Psoas muscle (tissue), 8 donors: ENCODE measurements at places on chromosomes 7 and 10.

DNA sequence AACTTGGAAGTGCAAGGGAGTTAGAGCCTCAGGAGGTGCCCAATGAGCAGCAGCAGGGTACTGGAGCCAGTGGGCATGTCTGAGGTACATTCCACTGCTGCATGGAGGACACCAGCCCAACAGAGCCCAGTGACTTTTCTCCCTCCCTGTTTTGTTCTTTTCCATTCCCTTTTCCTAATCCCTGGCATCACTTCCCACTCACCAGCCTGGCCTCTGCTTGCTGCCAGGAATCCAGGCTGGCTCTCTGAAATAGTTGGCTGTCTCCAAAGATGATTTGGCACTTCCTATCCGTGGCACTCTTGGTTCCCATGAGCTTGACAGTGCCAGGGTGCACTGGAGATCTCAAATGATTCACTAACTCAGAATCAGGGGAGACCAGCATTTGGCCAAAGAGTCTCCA, 97.7 kb upstream of the ZPBP start:
- DNase-seq = no peak

DNA sequence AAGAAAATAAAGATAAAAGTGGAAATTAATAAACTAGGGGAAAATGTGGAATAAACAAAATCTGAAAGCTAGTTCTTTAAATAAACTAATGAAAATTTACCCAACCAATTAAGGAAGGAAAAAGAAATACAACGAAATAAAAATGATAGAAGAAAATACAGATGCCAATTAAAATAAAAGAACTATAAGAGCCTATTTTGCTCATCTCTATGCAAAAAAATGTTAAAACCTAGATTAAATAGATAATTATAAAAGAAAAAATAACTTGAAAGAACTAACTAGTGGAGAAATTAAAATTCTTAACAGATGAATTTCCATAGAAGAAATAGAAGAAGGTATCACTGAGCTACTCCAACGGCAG, 32.7 kb downstream of the PKD1L1 start:
- DNase-seq = no peak

DNA sequence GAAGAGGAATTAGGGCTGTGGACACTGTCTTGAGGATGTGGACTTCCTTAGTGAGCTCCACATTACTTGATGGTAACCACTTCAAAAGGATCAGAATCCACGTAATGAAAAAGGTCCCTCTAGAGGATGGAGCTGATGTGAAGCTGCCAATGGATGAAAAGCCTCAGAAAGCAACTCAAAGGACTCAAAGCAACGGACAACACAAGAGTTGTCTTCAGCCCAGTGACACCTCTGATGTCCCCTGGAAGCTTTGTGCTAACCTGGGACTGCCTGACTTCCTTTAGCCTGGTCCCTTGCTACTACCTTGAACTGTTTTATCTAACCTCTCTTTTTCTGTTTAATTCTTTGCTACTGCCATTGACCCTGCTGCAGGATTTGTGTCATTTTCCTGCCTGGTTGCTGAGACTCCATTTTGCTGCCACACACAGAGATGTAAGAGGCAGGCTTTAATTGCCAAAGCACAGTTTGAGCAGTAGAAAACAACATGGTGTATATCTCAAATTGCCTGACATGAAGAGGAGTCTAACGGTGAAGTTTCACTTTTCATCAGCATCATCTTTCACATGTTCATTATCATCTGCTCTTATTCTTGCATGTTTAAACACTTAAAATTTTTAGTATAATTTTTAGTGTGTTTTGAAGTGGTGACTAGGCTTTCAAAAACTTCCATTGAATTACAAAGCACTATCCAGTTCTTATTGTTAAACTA, 11.1 kb upstream of the SGCE start:
- DNase-seq = no peak

DNA sequence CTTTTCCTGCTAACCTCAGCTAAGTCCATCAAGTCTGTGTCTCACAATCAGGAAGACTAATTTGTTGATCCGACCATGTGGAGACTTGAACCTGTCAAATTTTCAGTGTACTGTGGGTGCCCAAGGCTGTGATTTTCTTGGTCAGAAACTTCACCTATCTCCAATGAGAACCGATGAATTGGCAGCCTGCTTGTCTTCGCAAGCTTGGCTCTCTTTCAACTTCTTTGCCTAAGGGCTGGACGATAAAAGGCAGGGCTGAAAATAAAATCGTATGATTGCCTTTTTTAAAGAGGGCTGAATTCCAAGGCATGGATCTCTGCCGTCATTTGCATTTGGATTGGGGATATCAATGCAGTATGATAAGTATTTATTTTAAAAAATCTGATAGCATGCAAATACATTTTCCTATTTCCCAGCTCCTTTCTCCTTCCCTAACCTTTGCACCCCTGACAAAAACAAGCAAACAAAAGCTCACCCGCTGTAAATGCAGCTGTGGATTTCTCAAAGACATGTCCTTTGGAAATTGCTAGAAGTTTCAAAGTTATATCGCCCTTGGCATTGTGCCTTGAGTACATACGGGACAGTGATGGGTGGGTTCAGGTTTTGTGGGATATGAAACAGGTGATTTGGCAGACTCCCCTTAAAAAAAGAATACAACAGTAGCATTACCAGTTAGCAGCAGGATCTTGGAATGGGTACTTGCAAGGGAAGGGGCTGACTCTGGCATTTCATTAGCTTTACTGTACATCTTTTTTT, 80.6 kb downstream of the NPTX2 start:
- no peak for DNase-seq

GRCh38 chr7:52961084-52961483, 74.3 kb upstream of the POM121L12 start:
- DNase-seq = no peak

DNA sequence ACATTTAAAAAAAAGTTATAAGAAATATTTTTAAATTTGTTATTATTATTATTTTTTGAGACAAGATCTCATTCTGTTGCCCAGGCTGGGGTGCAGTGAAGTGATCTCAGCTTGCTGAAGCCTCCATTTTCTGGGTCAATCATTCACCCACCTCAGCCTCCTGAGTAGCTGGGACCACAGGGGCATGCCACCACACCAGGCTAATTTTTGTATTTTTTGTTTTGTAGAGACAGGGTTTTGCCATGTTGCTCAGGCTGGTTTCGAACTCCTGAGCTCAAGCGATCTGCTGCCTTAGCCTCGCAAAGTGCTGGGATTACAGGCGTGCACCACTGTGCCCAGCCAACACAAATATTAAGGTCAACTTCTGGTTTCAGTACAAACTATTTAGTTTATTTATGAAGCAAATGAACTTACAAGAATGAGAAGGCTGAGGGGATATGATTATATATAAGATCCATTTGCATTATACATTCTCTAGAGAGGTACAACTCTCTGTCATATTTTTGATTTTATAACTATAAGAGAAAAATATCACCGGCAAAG, 45.9 kb upstream of the FAM133B start:
- DNase-seq = no peak

- no peak for DNase-seq
Observed at GRCh38 chr10:67697724-67698131, 1.7 kb upstream of the CTNNA3 start.

- no peak for DNase-seq
Observed at GRCh38 chr7:78198756-78199155, 400.2 kb downstream of the PHTF2 start.

DNA sequence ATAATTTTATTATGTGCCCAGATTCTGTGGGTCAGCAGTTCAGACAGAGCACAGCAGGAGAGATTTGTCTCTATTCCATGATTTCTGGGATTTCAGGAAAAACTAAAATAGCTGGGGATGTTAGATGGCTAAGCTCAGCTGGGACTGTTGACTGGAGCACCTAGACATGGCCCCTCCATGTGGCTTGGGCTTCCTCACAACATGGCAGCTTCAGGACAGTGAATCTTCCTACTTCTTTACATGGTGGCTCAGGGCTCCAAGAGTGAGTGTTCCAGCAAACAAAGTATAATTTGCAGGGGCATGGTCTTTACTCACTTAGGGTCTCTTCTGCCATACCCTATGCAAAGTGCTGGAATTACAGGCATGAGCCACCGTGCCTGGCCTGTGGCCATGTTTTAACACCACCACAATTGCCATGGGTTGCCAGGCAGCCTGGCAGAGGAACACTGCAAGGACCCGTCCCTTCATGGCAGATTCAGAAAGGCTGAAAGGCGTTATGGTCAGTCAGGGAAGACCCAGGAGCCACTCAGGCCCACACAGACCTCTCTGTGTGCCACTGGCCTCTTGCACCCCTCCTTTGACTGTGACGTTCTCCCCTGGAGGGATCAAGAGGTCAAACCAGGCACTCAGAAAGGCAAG, 50.8 kb upstream of the ZMIZ1 start:
- DNase-seq = no peak

- no peak for DNase-seq
Observed at GRCh38 chr7:27395626-27396025, 153.0 kb downstream of the EVX1 start.

DNA sequence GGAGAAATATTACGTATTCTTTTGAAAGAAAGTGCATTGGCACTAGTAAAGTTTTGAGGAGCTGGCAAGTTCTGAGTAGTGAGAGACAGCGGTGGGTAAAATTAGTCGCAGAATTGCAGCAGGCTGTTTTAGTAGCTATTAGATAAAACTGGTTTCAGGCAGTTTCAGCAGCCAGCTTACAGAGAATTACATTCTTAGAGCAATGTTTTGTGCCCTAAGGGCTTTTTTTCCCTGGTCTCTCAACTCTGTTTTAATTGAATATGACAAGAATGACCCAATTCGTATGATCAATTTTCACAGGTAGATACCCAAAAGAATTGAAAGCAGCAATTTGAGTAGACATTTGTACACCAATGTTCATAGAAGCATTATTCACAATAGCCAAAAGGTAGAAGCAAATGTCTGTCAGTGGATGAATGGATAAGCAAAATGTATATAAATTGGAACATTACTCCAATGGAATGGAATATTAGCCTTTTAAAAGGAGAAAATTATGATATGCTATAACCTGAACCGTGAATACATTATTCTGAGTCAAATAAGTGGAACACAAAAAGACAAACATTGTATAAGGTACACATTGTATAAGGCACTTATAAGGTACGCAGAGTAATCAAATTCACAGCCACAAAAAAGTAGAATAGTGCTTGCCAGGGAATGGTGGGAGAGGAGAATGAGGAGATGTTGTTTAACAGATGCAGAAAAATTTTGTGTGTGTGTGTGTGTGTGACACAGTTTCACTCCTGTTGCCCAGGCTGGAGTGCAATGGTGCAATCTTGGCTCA, 5.2 kb upstream of the KBTBD2 start:
- no peak for DNase-seq

DNA sequence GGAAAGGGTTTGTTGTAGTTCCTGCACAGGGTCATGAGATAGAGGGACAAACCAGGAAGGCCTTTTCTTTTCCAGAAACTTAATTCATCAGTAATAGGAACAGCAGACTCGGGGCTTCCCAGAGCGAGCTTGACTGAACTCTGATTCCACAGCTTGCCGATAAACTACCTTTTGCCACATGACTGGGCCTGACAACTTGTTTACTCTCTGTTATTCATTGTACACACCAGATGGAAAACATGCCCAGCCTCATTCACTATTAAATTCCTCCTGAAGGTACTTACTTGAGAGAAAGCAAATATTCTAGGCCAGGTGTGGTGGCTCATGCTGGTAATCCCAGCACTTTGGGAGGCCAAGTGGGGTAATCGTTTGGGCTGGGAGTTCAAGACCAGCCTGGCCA, 77.1 kb upstream of the FGFR2 start:
- DNase-seq = no peak

DNA sequence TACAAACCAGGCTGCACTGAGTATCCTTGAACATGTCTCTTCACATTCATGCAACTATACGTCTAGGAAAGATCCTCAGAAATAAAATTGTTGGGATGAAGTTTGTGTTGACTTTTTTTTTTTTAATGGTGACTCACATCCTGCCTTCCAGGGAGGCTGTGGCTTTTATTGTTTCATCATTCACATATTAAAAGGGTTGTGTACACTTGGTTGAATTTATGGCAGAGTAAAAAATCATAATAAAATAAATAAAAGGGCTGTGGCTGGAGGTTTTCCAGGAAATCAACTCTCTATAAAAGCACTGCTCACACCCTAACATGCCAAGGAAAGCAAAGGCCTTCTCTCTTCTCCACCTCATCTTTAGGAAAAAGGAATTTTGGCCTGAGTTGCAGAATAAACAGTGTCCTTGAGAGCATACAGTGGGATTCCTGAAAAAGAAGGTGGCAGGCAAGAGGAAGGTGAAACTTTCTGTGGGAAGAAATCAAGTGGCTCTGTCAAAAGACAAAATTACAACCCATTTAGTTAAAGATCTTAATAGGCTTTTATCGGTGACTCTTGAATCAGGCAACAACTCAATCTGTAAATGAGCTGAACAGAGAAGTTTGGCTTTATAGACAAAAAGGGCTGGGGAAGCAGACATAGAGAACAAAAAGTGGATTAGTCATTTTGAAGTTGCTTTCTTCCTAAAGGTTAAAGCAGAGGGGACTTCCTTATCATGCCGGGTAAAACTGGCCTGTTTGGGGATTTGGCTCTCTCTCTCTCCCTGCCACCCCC, 41.6 kb upstream of the FHIP2A start:
- no peak for DNase-seq

DNA sequence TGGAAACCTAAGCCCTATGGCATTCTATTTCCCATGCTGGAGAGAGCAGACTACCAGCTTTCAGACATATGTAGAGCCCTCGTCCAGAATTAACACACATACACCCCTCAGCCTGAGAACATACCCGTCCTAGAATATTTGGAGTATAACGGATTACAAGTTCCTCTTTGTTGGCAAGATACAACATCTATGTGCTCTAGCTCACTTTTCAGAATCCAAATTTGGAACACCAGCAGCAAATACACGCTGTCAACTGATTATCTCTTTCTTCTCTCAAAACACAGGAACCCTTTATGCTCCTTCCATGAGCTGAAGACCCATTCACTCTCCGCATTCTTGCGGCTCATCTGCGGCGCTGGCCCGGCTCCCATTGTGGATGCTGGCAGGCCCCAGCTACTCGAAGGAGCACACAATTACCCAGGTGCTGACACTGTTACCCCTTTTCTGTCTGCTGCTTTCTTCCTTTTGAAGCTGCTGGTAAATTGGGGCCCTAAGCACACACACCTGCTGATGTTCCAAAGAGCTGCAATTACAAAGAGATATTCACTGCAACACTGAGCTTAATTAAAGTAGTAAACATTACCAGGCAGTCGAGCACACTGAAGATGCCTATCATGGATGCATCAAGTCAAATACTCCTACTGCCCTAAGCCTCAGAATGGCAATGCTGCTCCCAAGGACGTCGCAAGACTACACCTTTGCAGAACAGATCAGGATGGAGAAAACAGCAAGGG, 70.0 kb downstream of the VOPP1 start:
- DNase-seq = no peak

DNA sequence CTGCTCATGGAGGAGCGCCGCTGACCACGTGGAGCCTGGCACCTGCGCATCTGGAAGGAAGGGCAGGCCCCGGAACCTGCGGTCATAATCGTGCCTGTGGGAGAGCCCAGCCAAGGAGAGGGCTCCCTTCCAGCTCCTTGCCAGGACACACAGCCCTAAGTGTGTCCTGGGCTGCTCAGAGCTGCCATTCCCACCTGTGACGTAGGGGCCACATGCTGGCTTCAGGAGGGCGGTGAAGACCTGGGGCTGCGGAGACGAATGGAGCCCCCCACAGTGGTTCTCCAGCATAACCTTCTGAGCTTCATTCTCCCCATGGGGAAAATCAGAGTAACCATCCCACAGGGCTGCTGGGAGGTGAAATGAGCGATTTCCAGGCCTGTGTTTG, 127.6 kb upstream of the CHST15 start:
- DNase-seq = no peak

GRCh38 chr7:159099711-159100231, 44.9 kb downstream of the VIPR2 start:
- DNase-seq = peak; percentile 11
